ENCODE measurements at places on chromosomes 4 and X.

GRCh38 chrX:12994321-12994720, 19.4 kb downstream of the TMSB4X start:
- DNase-seq: no peak

GRCh38 chr4:61511716-61512488, 311.8 kb downstream of the ADGRL3 start:
- DNase-seq: no peak

DNA sequence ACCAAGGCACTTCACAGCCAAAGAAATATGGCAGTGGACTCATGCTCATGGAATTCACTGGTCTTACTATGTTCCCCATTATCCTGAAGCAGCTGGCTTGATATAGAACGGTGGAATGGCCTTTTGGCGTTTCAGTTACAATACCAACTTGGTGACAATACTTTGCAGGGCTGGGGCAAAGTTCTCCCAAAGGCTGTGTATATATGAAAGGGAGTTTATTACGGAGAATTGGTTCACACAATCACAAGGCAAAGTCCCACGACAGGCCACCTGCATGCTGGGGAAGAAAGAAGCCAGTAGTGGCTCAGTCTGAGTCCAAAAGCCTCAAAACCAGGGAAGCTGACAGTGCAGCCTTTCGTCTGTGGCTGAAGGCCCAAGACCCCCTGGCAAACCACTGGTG, 50.8 kb upstream of the SMARCAD1 start:
- no peak for DNase-seq

DNA sequence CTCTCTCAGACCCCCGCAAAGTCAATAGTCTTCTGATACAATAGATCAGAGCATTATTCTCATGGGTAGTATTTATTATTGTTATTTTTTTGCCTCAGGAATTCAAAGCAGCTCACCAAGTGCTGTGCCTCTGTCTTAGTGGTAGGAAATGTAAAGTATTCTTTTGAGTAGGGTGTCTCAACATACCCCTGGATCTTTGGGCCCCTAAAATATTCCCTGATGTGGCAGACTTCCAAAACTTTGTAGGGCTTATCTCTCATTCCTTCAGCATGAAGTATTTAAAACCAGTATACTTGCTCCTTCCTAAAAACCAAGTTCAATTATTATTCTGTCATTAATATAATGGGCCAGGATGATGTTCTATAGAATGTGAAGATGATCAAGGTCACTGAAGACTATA, 115.3 kb upstream of the ZNF827 start:
- no peak for DNase-seq

GRCh38 chr4:98514741-98515469, 143.5 kb downstream of the TSPAN5 start:
- no peak for DNase-seq

- no peak for DNase-seq
Observed at GRCh38 chr4:28278676-28279075, 1418.0 kb downstream of the STIM2 start.

DNA sequence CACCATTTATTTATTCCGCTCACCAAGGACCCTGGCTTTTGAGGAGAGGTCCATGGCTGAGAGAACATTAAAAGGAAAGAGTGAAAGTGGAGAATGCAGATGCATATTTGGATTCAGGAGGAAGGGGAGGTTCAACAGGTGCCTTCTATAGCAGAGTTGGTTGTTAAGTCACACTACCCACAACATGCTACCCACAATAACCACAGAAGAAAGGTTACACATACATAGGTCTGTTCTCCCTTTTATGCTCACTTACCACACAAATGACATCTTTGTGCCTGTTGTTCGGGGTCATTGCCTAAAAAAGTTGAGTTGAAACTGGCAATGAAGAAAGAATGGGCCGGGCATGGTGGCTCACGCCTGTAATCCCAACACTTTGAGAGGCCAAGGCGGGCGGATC, 587.4 kb downstream of the RPA4 start:
- DNase-seq: no peak

DNA sequence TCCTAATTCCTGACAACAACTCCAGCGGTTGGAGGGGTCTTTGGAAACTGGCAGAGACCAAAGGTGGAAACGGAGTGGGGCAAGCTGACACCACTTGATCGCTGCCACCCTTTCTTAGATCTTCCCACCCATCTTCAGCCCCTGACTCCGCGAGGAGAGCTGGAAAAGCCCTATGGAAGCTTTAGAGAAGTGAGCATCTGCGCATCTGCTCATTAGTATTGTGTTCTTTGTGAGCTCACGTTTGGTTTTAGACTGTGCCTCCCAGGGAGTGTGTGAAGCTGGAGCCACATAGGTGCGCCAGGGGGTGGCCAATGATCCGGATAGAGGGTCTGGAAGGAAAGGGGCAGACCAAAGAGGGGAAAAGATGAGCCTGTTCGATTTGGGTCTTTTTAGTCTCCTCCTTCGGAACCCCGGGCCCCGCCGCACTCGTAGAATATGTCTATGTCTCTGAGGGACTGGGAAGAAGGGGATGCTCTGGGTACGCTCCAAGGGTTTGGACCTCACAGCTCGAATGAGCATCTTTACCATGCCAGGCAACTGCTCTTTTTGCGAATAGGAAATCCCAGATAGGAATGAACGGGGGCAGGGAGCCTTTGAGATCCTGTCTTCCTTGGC, 578 bp upstream of the DKK2 start:
- DNase-seq: no peak

DNA sequence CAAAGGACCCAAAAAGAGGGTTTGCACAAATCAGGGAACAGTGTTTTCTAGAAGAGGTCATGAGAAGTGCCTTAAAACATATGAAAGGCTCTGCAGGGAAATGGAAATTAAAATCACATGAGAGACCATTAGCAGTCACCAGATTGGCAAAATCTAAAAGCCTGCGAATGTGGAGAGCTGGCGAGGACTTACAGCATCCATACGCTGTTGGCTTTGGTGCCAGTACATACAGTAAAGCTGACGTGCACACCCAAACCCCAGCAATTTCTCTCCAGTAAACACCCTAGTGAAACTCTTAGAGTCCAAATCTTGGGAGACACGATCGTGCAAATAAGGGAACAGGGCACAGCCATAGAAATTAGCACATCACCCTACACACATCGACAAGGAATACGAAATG, 25.4 kb upstream of the PPP2R2C start:
- no peak for DNase-seq

DNA sequence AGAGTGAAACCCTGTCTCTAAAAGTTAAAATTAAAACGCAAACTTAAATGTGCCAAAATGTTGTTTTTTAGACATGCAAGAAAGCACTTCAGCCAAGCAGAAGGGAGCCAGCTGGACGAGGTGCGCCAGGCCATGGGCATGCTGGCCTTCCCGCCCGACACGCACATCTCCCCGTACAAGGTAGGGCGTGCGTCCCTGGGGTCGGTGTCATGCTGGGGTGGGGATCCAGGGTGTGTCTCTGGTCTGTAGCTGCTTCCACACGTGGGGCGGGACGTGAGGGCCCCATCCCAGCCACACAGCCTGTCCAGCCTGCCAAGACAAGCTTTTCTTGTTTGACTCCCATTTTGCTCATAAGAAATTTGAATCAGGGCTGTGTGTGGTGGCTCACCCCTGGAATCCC, 14.3 kb upstream of the UVSSA start:
- no peak for DNase-seq

- DNase-seq: peak; percentile 17
Observed at GRCh38 chr4:182973511-182973911, 56.3 kb upstream of the DCTD start.

DNA sequence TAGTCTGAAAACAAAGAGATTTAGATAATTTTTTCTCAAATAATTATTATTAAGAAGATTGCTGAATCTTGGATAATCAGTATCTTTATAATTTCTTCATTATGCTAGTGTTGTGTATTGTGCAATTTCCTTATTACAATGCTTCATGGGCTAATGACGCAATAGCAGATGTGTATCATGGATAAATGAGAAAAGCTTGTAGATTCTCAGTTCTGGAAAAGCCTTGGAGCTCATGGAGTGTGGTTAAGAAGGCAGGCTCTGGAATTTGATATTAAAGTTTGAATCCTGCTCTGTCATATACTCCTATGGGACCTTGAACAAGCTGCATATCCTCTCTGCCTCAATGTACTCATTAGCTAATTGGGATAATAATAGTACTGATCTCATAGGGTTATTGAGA, 18.9 kb upstream of the CXCL8 start:
- no peak for DNase-seq

DNA sequence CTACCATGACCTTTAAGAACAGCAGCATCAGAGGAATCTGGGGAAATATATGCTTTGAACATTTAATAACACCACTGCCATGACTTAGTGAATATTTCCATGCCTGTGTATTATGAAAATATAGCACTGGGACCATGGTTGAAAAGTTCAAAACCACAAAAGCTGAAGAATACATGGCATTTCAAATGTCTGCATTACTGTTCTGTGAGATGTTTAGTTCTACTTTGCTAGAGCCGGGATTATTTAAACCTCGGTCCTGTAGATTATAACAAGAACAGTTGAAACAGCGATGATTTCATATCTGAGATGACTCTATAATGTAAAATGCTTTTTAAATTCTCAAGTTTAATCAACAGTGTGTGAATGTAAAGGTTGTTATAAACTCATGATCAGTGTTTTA, 126.7 kb upstream of the AGA start:
- DNase-seq: no peak

GRCh38 chrX:147699061-147699460, 212.7 kb upstream of the FMR1 start:
- no peak for DNase-seq

- no peak for DNase-seq
Observed at GRCh38 chrX:139832718-139833309, 100.0 kb downstream of the ATP11C start.

DNA sequence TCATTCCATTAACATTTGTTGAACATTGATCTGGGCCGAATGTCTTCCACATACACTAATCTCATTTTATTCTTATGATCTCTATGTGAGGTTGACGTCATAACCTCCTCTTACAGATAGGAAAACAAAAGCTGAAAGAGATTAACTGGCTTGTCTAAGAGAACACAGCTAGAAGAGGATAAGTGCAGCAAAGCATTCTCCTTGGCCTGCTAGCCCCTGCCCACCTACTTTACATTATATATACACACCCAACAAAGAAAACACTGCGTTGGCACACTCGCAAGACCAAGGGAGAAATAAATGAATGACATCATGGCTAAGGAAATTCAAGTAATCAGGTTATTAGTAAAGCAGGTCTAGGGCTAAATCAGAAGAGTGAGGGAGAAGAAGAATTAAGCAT, 138.4 kb downstream of the PARM1 start:
- DNase-seq: no peak

DNA sequence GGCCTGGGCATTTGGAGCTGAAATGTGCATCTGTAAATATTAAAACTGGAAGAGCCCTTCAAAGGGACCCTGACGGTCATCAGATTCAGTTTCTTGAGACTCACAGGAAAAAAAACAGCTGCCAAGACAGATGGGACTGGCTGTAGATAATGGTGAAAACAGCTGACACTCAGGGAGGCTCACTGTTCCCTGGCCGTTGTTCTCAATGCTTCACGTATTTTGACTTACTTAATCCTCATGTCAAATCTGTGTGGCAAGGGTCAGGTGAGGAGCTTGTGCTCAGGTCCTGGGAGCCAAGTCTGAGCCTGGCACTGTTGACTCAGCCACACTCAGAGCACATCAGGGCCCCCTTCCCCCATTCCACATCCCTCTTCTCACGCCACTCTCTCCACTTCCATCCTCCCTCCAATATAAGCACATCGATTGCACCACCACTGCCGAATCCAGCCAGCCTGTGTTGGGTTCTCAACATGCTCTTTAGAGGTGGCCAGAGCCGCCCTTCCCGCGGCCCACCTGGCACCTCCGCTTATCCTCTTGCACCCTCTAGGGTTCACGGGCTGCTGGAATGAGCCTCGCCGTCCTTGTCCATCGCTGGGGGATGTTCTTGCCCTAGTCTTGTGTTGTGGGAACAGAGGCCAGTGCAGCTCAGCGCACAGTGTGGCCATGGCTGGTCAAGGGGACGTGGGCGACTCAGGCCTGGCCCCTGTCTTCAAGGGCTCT, 40.1 kb downstream of the EVC start:
- DNase-seq: peak; percentile 82

GRCh38 chr4:7973545-7973981, 33.9 kb upstream of the AFAP1 start:
- no peak for DNase-seq

DNA sequence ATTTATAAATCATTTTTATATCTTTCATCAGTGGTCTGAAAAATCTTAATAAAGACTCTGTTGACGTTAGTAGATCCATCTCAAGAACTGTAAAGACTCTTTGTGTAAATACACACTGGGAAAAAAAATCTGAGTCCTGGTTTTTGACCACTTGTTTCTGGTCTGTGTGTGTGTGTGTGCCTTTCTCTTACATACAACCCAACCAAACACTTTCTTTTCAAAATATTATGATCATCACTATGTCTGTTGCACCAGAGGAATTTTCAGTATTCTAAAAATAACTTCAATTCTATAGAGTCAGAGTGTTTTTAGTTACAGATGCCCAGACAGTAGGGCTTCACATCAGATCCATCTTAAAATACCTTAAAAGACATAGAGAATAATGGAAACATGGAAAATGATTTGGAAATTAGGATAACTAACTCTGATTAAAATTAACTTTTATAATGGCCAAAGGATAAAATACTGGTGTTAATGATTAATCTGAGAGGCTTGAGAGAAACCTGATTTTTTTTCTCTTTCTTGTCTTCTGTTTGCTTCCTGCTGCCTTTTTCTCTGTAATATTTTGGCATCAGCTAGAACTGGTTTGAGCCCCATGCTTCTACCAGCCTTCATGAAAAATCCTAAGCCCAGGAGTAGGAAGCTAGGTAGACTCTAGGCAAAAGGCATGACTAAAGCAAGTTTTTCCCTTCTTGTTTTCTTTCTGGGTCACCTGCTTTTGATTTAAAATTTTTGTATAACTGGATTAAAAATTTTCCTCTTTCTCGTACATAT, 99.7 kb downstream of the ATXN3L start:
- DNase-seq: peak; percentile 19

- DNase-seq: peak; percentile 69
Observed at GRCh38 chrX:120452131-120452530, 17.0 kb downstream of the LAMP2 start.

GRCh38 chrX:30364229-30364628, 55.0 kb upstream of the NR0B1 start:
- no peak for DNase-seq

GRCh38 chr4:24248674-24249630, 335.4 kb downstream of the DHX15 start:
- DNase-seq: peak; percentile 72

DNA sequence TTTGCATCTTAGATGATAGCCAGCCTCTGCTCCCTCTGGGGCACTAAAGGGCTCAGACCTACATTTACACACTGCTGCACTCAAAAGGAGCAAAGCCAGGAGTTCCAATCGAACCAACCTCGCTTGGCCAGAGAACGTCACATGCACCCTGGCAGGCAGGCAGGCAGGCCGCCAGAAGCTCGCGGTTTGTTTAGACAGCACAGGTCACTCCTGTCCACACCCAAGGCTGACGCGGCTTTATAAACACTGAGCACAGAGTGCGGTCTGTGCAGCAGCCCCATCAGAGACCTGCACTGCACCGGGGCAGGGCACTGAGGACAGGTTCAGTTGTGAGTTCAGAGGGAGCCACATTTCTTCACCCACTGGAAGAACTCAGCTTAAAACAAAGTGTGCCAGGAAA, 143.9 kb downstream of the BCOR start:
- DNase-seq: peak; percentile 48
